HTR-8/SVneo (cell line): ENCODE measurements at places on chromosomes 7 and 10.

GRCh38 chr10:87987206-87987605 lies 123.8 kb downstream of the PTEN start:
- DNase-seq = no peak

DNA sequence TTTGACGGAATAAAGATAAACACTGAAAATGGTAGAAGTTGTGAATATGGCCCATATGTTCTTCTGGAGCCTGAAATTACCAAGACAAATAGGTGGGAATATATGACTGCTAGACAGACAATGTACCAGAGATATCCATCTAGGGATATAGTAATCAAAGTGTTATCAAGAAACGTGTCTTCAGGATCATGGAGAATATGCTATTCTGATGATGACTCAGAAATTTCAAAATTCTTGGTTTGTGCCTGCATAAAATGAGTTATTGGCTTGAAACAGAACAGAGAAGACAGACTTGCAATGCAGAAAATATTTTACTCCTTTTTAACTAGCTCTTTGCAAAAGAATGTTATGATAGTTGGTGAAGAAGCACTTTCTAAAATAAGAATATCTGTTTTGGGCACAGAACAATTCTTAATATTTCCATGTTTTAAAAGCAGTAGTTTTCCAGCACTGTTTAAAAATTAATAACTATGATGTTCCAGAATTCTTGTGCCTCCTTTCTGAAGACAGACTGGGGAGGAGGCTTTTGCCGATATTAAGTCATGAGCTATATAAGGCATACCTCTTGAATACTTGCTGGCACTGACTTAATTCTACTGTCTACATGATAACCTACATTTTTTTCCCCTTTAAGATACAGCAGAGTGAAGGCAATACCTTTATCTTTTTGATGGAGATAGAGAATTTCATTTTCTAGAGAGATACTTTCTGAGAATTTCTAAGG lies 34.4 kb upstream of the CABCOCO1 start:
- DNase-seq = peak; percentile 20

- no peak for DNase-seq
Measured at GRCh38 chr10:61985715-61986114, 84.2 kb downstream of the ARID5B start.

GRCh38 chr7:140084972-140085371 lies 22.2 kb upstream of the PARP12 start:
- no peak for DNase-seq

GRCh38 chr10:51180141-51180540 lies 105.9 kb downstream of the PRKG1 start:
- DNase-seq = no peak

DNA sequence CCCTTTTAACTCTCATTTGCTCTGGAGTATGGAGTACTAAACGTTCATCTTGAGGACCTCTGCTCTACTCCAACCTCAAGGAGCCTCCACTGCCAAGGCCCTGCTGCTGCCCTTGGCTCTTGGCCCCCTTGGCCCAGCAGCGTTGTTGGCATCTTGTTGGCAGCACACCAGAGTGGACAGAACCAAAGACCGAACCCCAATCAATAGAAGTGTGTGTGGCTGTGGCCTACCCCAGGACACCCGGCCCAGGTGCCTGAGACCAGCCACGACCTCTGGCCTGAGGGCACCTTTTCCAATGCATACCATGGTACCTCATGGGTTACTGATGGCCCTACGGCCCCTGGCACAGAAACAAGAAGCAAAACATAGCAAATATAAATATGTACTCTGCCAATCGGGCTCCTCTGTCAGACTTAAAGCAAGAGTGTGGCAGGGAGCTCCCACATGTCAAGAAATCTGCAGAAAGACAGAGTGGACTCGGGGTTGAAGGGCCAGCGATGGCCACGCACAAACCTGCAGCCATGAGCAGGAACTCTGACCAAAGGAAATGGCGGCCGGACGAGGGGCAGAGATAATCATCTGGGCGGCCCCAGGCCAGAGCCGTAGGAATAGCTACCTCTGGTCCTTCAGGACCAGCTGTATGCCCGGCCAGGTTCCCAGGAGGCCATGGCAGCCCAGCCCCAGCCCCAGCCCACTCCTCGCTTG lies 2.9 kb downstream of the NPC1L1 start:
- DNase-seq = no peak

DNA sequence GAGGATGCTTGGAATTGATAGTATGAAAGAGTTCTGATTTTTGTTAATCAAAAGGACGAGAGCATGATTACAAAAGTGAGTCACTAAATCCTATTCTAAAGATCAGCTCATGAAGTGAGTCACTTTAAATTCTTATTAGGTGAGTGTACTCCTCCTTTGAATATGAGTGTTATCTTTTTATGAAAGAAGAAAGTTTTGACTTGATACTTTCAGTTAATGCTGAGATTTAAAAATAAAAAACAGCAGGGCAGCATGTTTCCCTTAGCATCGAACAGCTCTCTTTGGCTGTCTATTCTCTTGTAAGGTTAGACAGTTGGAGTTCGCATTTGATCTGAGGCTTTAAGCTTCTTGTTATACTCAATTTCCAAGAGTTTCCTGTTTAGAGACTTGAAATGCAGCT lies 222.0 kb downstream of the TWIST1 start:
- DNase-seq = peak; percentile 23

DNA sequence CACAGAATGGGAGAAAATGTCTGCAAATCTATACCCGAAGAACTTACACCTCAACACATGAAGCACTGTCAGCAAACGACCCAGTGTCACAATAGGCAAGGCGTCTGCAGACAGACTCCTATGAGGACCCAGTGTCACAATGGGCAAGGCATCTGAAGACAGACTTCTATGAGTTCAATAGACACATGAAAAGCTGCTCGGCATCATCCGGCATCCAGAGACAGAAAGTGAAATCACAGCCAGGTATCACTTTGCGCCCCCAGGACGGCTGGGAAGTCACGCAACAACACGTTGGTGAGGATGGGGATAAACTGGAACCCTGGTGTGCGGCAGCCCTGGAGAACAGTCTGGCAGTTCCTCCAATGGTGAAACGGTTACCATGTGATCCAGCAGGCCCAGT lies 273.2 kb downstream of the ELFN1 start:
- DNase-seq = no peak

DNA sequence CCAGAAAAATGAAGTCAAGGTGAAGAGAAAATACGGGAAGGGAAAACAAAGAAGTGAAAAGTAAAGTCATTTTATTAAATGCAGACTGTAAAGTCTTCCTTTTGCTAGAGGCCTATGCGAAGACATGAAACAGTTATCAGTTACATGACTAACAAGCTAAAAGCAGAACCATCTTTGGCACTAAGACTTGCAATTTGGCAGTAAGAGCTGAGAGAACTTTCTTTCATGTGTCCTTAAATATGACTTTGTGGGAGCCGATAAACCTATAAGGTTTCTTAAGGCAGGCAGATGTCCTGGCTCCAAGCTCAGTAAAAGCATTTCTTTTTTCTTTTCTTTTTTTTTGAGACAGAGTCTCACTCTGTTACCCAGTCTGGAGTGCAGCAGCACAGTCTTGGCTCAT lies 10.4 kb downstream of the ANLN start:
- DNase-seq = no peak

DNA sequence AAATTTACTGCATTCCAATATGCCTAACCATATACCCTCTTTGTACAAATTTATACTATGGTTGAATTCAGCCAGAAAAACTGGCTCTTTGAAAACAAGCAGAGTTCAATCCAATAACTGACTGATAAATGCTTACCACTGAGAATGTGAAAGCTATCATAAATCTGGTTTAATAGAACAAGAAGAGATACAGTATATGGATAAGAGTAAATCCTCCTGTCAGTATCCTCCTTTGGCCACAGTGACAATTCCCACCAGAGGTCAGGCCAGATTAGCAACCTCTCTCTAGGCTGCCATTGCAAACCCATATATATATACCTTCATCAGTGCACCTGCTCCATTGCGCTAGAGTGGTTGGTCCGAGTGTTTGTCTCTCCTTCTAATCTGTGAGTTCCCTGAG lies 647.2 kb downstream of the GRM8 start:
- no peak for DNase-seq
